Ovary (tissue), 10 donors: ENCODE measurements at places on chromosomes 1 and 21. TPM values are rescaled to one million over a fixed set of nuclear protein-coding genes. Genes with fewer than 3 reads are reported as not detected.

- DNase-seq: no peak
Observed at GRCh38 chr1:26833432-26834405, 7.2 kb downstream of the ZDHHC18 start.

GRCh38 chr1:11783556-11783955 is 21.6 kb downstream of the C1orf167 start:
- no peak for DNase-seq

DNA sequence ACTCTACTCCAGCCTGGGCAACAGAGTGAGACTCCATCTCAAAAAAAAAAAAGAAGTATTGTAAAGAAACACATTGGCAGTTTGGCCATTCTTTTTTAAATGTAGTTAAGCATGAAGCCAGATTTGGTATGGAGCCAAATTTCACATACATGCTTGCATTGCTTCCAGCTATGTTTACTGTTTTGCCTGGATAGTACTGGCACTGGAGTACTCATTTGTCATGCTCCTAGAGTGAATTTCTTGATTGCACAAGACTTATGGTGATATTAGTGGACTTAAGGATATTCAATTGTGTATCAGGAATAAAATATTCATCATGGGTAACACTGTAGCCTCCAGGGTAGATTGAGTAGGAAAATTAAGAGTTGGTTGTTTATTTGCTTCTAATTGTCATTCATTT is 24.5 kb upstream of the SLC9A1 start:
- DNase-seq: no peak

PLA2G2F gene
- total RNA-seq: not detected

ALPL gene
- total RNA-seq: 5.3 TPM
